ENCODE measurements at places on chromosomes 2 and 18.
A peak's percentile ranks its signal among the peaks of the same experiment; 100 is the strongest.

- DNase-seq: no peak
Observed at GRCh38 chr2:21427606-21428005, 303.8 kb downstream of the TDRD15 start.

GRCh38 chr2:171244970-171245782 lies 84.5 kb upstream of the TLK1 start:
- DNase-seq: no peak

DNA sequence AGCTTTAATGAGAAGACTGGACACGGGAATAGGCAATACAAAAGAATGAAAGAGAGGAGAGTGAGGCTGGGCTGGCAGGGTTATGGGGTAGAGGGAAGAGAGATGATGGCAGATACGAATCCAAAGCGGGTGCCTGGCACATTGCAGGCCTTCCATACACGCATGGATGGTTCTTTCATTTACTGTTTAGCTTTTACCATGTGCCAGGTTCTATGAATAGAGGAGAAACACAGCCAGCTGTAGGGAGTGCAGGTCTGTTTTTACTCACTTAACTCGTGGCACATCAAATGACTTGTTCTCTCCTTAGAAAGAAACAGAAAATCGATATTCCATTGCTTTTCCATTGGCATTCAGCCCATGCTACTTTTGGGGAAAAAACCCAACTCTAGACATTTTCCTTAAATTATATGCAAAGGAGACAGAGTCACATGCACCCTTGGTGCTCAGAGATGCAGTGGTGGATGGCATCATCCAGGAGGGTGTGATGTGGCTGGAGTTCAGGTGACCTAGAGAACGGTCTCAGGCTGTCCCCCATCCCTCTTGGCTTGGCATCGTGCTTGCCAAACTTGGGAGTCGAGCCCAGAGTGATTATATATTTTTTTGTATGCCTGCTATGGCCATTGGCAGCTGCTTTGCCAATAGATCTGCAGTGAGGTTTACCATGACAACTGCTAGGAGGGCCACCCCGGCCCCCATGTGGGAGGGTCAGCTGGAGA lies 6.2 kb downstream of the LTBP1 start:
- peak; percentile 5 for DNase-seq

DNA sequence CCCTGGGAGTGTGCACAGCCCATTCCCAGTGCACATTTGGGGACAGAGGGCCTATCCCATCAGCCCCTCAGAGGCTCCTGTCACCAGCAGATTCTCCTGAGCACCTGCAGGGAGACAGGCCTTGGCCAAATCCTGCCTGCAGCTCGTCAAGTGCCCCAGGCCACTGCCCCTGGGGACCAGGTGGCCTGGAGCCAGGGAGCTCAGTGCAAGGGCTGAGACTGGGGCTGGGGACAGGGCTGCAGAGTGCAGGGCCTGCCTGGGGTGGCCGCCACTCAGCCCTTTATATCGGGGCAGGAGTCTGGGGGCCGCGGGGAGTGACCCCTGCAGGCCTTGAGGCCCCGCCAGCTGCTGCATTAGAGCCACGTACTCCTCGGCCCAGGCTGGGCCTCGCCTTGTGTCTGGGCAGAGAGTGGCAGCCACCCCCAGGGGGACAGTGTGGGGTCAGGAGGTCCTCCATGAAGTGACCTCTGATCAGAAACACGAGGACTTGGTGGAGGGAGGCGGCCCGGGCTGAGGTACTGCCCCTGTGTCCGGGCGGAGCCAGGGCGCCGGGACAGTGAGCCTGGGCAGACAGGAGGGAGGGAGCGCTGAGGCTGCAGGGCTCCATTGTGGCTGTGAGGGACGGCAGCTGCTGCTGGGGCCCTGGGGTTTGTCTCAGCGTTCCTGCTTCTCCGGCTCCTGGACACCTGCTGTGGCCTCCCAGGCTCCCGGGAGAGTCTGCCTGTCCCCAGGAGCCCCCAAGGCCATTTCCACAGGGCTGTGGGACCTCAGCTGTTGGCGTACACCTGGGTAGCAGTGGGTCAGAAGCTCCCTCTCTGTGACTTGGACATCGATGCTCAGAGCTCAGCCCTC lies 24.2 kb downstream of the GPC1 start:
- DNase-seq: no peak

- no peak for DNase-seq
Observed at GRCh38 chr2:111186121-111186715, 65.5 kb downstream of the BCL2L11 start.

- DNase-seq: no peak
Observed at GRCh38 chr2:64551851-64552250, 27.7 kb downstream of the AFTPH start.

DNA sequence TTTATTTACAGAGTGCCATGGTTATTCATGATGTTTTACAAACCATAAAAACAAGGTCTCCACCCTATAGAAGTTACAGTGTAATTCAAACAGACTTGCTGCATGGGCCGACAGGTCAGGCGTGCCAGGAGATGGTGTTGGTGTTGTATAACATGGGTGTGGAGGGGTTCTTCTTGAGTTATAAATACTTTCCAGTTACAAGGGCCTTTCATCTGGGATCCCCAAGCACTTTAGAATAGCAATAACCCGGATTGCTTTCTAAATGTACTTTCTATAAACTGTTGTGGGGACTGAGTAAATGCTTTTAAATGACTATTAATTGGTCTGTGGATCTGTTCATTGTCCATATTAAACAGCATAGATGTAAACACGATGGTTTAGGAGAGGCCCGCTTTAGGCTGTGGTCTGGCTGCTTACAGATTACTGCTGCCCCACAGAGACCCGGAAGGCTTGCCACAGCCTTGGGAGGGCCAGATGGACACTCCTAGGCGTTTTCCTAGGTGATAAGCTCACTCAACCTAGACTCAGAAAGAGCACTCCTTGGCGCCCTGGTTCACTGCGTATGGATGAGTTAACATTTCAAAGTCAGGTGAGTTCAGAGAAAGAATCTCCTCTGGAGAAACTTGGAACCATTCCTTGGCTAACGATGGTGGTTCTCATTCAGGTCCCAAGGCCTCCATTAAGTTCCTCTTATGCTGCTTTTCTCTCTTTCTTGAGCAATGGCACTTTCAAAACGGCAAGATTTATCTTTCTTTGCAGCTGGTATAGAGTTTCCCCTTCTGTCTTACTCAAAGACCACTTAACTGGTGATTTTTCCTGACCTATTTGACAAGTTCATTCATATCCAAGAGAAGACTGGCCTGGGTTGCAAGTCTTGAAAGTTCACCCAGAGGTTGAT lies 3.6 kb upstream of the KIAA2012 start:
- no peak for DNase-seq

DNA sequence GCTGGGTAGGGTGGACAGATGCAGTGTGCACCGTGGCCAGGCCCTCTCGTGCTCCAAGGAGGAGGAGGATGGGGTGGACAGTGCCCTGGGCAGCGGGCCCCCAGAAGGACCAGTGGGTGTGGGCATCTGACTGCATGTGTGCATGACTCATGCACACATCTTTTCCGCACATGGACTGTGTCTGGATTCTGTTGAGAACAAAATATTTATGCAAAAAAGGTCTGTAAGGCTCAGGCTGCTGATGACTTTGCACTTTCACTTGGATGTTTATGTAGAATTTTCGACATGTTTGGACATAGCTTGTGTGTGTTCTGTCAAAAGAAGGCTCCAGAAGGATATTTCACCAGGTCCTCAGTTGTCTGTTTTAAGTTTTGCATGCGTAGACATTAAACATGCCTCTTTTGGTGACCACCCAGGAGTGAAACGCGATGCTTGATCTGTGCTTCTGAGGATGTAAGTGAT lies 45.6 kb downstream of the MTCL1 start:
- DNase-seq: no peak

DNA sequence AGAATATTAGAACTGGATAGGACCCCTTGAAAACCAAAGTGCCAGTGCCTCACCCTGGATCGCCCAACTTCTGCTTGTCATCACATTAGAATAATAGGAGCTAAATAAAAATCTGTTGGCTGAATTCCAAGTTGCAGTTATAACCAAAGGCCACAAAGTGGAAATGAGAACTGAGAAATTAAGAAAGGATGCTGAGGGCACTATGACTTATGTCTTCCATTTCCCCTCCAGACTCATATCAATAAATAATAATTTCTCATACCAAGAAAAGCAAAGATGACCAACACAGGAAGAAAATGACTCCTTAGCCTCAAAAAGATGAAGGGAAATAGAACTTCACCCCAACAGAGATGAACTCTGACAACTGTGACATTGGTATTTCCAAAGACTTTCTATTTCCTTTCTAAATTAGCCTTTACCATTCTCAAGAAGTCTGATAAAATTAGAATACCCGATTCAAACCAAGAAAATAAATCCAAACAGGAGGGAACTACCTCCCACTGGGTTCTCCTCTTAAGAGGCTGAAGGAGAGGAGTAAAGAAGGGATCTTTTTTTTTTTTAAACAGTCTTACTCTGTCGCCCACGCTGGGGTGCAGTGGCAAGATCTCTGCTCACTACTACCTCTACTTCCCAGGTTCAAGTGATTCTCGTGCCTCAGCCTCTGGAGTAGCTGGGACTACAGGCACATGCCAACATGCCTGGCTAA lies 46.5 kb upstream of the EPG5 start:
- DNase-seq: no peak
